ENCODE measurements at places on chromosomes 2 and 18. TPM values are rescaled to one million over a fixed set of nuclear protein-coding genes. Genes with fewer than 3 reads are reported as not detected.

DNA sequence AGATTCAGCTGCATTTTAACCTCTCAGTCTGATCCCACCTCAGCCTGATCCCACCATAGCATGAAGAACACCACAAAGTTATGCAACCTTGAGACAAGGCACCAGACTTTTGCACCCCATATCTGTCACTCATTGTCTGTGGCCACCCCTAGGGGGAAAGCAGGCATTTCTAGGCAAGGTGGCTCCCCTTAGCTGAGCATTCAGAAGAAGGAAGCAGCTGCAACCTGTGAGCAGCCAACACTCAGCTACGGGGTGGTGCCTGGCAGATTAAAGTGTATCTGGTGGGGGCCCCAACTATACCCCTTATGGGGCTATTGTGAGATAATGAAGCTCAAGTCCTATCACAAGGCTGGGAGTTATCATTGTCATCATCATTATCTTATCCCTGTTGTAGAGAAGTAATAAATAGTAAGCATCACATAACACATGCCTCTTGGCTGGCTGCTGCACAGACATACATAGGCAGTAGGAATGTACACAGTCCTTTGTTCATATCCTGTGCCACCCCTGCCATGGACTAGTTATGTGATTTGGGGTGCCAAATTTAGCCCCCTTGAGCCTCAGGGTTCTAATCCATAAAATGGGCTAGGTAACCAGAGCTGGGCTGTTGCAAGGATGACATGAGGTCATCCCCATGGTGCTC lies 20.6 kb upstream of the TMEM163 start:
- no peak for DNase-seq

DNA sequence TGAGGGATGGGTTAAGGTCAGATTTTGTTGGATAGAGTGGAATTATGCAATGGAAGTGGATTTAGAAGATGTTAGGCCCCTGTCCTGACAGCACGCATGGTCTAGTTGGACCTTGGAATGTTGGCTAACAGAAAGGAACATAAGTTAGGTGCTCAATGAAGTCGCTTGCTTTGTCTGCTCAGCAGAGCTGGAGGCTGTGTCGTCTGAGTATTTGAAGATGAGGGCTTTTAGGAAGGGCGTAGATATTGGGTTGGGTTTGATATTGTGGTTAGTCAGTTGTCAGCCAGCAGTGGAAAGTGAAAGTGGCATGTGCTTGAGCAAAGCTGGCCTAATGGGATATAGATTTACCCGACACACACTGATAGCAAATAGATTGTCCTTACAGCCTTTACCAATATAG lies 239.3 kb downstream of the PRKCE start:
- DNase-seq, result no peak

GRCh38 chr18:39485696-39486095 lies 1920.1 kb upstream of the CELF4 start:
- DNase-seq, result peak; percentile 92

DNA sequence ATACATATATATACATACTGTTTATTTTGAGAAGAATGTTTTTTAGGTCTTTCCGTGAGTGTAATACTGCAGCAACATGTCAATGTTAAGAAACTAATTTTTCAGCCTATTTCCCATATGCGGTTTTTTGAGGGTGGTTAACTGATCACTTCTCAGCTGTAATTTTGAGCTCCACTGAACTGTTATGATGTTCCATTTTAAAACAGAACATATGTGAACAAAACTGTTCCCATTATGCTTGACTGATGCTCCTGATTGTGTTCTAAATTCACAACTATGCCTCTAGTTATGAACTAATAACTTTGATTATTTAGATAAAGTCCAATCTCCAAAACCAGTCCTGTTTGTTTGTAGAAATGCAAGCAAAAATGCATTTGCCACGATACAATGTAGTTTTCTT lies 511.2 kb upstream of the FSIP2 start:
- no peak for DNase-seq

GRCh38 chr2:146826388-146826787 lies 1018.4 kb upstream of the ACVR2A start:
- no peak for DNase-seq

Gene SIGLEC15
- 8.6 TPM for total RNA-seq

GRCh38 chr18:78213361-78213994 lies 766.1 kb upstream of the SALL3 start:
- no peak for DNase-seq

GRCh38 chr2:54073796-54074195 lies 41.6 kb upstream of the ACYP2 start:
- peak; percentile 97 for DNase-seq

DNA sequence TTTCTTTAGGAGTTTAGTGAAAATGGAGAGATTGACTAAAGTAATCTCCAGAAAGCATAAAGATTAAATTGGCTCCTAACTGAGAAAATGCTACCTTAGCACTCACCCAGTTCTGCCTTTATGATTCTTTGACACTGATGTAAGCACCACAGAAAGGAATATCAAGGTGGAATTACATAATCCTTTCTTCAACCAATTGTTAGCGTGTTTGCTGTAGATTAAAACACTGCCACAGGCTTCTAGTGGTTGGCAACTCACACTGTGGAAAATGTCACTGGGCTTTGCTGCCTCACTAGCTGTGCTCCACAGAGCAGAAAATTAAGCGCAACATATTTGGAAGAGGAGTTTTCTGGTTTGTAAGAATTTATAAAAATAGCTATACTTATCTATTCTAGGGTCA lies 104.1 kb downstream of the DLGAP1 start:
- no peak for DNase-seq

Gene TDRD15
- not detected for total RNA-seq

DNA sequence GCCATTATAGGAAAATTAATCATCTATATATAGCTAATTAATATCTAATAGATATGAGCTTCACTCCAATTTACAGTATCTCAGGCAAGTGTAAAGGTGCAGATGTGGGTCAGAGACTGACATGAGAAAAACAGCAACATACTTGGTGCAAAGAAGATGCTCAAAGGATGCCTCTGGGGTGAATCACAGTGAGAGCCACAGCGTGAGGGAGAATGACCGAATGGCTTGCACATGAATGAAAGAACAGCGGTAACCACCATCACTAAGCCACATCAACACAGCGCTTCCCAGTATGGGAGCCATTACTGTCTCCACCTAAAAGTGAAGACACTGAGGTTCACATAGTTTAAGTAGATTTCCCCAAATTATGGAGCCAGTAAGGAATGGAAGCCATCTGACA lies 423.4 kb upstream of the ID2 start:
- no peak for DNase-seq

- DNase-seq, result peak; percentile 26
Measured at GRCh38 chr2:179562330-179562885, 297.8 kb upstream of the SESTD1 start.

Gene FBXO15
- total RNA-seq, result 0.71 TPM

- DNase-seq, result peak; percentile 43
Measured at GRCh38 chr18:3455907-3456685, 6.1 kb downstream of the TGIF1 start.

DNA sequence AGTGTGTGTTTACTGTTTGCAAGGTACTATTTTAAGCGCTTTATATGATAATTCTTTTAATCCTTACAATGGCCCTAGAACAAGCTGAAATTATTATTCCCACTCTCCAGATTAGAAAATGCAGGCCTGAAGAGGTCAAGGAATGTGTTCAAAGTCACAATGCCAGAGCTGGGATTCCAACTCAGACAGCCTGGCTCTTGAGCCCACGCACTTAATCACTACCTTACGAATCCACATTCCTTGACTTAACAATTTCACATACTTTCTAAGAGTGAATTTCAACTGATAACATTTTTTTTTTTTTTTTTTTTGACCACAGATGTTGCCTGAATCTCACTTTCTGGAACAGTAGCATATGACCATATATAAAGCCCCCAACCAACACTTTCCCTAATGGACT lies 400.3 kb downstream of the NCKAP5 start:
- no peak for DNase-seq

Gene C18orf63
- total RNA-seq, result not detected

- DNase-seq, result no peak
Measured at GRCh38 chr2:119254601-119255080, 31.0 kb downstream of the STEAP3 start.

Gene TACR1
- 0.25 TPM for total RNA-seq

Gene RNF103
- 6.7 TPM for total RNA-seq

DNA sequence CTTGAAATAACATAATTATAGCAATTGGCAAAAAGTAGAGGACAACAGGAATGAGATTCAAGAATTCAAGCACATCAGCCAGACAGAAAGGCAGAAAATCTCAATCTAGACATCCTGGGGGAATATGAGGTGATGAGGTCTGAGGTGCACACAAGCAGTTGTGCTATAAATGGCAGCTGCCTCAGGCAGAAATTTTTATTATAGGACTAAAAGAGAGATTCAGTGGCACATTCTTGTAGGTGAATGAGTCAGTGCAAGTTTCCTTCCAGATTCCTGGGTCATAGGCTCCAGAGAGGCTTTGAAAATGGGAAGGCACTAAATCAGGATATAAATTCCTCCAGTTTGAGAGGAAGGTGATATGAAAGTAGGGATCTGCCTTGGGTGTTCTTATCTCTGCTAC lies 127.2 kb upstream of the THSD7B start:
- DNase-seq, result peak; percentile 24

- peak; percentile 69 for DNase-seq
Measured at GRCh38 chr2:188524519-188525113, 232.9 kb downstream of the GULP1 start.

GRCh38 chr2:215667585-215668377 lies 231.9 kb upstream of the FN1 start:
- no peak for DNase-seq

DNA sequence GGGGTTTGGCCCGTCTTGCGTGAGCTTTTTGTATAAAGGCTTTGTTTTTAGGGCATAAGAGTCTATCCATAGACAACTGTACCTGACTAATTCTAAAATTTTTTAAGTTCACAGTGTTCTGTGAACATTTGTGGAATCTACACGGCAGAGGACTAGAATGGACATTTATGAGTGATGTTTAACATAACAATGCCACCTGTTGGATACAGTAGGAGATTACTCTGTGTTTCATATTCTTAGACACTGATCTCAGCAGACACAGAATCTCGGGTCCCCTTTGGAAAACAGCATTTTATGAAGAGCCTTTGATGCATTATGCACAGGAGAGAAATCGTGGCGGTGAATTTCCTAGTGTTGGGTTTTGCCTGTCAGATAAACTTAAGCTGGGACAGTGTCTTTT lies 752.2 kb downstream of the DPP10 start:
- DNase-seq, result no peak

Gene CHRNG
- not detected for total RNA-seq

Gene MYO1B
- total RNA-seq, result 26.2 TPM

- DNase-seq, result peak; percentile 72
Measured at GRCh38 chr2:12484536-12485115, 232.1 kb upstream of the TRIB2 start.

DNA sequence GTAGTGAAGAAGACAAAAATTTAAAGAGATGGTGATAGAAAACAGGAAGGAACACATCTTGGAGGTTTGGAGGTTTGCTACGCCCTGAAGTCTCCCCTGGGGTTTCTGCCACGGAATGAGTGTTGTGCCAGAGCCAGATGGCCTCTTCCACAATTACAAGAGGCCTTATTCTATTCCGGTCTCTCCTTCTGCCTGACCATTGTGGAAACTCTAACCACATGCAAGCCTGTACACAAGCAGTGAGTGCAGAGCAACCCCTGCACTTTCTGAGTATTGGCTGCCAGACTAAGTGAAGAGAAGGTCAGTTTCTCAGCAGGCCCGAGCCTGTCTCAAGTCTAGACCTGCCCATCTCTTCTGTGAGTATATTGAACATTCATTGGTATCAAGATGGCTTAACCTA lies 22.7 kb upstream of the MYO1B start:
- no peak for DNase-seq

GRCh38 chr18:73254564-73254963 lies 386.8 kb upstream of the NETO1 start:
- no peak for DNase-seq

GRCh38 chr2:191664823-191665677 lies 12.9 kb upstream of the NABP1 start:
- DNase-seq, result peak; percentile 81

Gene ZNF892
- total RNA-seq, result 2.7 TPM

- peak; percentile 9 for DNase-seq
Measured at GRCh38 chr2:39867268-39867667, 88.2 kb upstream of the THUMPD2 start.

- no peak for DNase-seq
Measured at GRCh38 chr2:157876786-157877138, 632 bp upstream of the ACVR1 start.

DNA sequence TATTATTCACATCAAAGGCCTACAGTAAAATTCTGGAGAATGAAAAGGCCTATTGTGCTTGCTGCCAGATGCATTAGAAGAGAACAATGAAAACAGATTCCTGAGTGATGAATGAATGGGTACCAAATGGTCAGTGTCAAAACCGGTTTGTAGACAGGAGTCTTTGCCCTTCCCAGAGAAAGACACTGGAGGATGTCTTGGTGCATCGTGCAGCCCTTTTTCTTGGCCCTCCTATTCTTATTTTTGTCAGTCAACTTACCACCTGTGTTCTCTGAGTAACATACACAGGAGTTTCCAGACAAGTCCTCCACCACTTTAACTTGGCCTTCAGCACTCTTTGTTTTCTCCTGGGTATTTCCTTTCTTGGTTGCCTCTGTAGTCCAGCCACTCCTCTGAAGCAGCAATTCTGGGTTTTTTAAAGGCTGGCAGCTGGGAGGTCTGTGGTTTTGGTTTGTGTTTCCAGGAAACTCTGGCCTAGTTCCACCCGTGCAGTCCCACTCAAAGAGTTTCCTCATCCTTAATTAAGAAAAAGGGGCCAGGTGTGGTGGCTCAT lies 29.4 kb downstream of the PSTPIP2 start:
- DNase-seq, result peak; percentile 60

DNA sequence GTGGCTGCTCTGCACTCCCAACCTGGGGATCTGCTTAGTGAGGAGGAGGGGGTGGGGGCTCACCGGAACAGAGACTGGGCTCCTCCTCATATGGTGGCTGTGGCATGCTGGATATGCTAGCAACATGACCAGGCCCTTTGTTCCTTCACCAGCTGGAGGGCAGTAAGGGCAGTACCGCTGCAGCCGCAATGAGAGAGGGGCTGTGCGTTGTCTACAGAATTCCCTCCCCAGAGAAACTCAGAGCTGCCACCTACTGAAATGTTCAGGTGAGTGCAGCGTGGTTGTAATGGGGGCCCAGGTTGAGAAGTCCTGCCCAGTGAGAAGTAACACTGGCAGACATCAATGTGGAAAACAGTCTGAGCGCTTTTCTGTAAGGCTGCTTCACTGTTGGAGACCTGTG lies 1211.9 kb upstream of the NXPH2 start:
- no peak for DNase-seq

- DNase-seq, result no peak
Measured at GRCh38 chr18:8468191-8468590, 141.0 kb upstream of the RAB12 start.

Gene PLEKHH2
- 2.4 TPM for total RNA-seq

DNA sequence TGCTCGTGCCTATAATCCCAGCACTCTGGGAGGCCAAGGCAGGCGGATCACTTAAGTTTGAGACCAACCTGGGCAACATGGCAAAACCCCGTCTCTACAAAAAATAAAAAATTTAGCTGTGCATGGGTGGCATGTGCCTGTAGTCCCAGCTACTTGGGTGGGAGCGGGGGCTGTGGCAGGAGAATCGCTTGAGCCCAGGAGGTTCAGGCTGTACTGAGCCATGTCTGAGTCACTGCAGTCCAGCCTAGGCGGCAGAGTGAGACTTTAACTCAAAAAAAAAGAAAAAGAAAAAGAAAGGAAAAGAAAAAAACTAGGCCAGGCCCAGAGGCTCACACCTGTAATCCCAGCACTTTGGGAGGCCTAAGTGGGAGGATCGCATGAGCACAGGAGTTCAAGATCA lies 30.8 kb downstream of the TWSG1 start:
- peak; percentile 8 for DNase-seq

GRCh38 chr2:232275670-232276069 lies 102.9 kb upstream of the ALPP start:
- DNase-seq, result no peak

Gene PKDCC
- total RNA-seq, result 4.1 TPM

All from M059J (cell line).